ENCODE measurements at places on chromosomes 6 and 20.

- DNase-seq = no peak
Measured at GRCh38 chr20:33827634-33828325, 16.6 kb downstream of the CHMP4B start.

DNA sequence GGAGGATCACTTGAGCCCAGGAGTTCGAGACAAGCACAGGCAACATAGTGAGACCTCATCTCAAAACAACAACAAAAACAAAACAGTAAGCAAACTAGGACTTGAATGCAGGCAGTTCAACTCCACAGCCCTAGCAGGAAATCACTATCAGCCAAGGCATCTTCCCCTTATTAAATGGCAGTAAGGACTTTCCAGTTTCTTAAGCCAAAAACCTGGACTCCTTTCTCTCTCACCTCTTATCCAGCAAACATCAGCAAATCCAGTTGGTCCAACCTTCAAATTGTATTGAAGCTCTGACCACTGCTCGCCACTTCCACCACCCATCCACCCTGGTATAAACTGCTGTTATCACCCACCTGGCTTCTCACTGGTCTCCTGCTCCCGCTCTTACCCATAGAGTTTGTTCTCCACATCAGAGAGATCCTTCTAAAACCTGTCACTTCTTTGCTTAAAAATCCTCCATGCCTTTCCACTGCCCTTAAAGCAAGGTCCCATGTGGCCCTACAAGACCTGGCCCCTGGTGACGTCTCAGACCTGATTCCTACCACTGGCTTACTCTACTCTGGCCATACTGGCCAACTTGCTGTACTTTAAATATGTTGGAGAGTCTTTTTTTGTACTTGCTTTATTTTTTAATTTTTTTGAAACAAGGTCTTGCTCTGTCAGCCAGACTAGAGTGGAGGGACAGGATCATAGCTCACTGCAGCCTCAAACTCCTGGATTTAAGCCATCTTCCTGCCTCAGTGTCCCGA lies 27.6 kb downstream of the BCL2L1 start:
- no peak for DNase-seq

GRCh38 chr6:32060966-32061655 lies 22.9 kb downstream of the CYP21A2 start:
- no peak for DNase-seq

DNA sequence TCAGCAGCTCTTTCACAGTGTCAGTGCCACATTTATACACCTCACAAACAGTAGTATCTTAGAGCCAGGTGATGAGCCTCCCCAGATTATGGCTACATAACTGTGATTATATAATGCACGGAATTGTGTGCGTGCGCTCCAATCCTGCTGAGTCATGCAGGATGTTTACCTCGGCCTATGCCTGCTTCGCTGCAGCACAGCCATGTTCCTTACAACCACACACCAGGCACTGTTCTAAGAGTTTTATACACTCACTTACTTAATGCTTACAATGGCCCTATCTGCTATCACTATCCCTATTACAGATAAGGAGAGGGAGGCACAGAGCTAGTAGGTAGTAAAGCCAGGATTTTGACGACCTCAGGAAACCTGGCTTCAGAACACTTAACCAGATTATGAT lies 7.3 kb downstream of the ZKSCAN3 start:
- no peak for DNase-seq

GRCh38 chr6:95517568-95517967 lies 59.8 kb upstream of the MANEA start:
- no peak for DNase-seq

- no peak for DNase-seq
Measured at GRCh38 chr6:131492932-131493573, 80.0 kb upstream of the ARG1 start.

- no peak for DNase-seq
Measured at GRCh38 chr6:34606477-34607265, 50.5 kb upstream of the SPDEF start.

DNA sequence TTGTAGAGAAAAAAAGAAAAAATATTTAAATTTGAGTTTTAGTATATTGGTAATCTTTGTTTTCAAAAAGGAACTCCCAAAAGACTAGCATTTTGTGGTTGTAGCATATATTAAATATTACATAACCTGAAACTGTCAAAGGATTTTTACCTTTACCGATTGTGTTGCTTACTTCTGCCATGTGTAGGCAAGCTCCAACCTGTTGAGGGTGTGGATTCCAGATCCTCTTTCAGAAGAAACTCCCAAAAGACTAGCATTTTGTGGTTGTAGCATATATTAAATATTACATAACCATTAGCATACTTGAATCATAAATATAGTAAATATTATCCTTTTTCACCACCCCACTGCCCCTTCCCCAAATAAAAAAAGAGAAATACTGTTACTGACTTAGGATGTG lies 3.2 kb downstream of the DSE start:
- no peak for DNase-seq

DNA sequence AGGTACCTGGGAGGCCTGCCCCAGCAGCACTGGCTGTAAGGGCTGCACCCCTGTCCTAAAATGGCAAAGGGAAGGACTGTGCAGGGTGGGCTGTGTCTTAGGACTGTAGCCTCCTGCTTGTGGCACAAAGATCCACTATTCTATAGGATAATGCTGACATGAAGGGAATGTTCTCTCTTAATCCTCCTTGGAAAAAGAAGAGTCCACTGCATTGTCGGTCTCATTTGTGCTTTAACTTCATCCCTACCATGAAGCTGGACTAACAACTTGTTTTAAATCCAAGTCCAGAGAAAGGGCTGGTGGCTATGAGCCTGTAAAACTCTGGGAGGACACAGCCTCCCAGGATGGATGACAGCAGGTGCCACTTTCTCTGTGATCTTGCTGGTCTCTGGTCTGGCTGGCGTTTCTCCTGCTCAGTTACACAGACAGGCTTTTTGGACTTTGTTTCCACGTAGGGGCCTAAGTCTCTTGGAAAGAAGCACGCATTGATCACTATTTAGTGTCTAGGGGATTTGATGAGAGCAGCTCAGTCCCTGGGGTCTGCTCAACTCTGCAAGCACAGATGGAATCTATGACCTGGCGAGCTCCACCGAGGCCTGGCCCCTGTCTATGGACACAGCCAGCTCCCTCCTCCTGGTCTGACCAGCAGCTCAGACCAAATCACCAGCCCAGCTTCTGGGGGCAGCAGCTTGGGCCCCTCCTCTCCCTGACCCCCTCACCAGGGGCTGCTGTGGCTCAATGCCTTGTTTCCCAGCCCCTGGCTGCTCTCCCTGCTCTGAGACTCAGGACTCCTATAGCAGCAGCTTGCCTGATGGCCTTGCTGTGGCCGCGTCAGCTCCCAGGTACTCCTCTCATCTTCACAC lies 4.8 kb downstream of the CST3 start:
- DNase-seq = no peak

GRCh38 chr20:58886546-58886945 lies 34.0 kb downstream of the GNAS start:
- DNase-seq = no peak

- DNase-seq = no peak
Measured at GRCh38 chr6:43295456-43295855, 2.6 kb upstream of the SLC22A7 start.

GRCh38 chr6:151440930-151441329 lies 11.0 kb downstream of the RMND1 start:
- DNase-seq = no peak

DNA sequence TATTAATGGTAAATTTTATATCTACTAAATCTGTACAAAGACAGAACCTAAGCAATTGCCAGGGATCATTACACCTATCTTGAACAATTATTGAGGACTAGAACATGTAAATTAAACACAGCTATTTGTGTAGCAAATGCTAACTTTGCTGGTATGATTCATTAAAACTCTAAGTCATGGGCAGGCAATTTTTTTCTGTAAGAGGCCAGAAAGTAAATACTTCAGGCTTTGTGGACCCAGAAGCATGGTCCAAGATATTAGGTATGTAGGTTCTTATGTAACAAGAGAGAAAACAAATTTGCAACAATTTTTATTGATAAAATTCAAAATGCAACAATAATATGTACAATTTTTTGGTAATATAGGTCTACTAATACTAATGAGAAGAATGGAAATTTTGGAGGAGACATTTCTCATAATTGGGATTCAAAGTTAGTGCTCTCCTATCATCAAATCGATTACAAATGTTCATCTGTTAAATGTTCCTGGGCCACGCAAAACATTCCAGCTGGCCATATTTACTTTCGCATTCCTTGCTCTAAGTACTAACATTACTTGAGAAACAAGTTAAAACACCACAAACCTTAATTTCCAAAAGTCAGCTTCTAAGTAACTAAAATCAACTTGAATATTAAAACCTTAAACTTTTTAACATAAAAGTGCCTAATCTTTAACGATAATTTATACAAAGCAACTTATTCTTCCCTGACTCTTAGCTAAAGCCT lies 4.3 kb downstream of the TMEM30A start:
- no peak for DNase-seq

DNA sequence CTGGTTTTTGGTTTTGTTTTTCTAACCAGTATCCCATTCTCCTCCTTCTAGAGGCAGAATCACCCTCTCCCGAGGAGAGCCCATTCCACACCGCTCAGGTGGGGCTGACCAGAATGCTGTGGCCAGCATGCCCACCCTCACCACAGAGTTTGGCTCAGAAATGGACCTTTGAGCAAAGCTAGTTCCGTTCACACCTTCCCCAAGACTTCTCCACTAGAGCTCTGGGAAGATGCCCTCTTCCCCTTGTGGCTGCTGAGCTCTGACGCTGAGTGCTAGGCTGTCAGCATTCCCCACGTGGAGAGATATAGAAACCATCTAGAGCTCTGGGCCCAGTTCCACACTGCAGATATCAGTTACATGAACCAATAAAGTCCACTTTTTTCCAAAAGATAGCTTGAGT lies 7.9 kb downstream of the GPLD1 start:
- DNase-seq = no peak

- DNase-seq = no peak
Measured at GRCh38 chr20:57231951-57232428, 34.5 kb downstream of the BMP7 start.

- no peak for DNase-seq
Measured at GRCh38 chr20:1860446-1860845, 34.8 kb upstream of the SIRPA start.

- no peak for DNase-seq
Measured at GRCh38 chr20:19918965-19919329, 98.2 kb upstream of the NAA20 start.

GRCh38 chr6:163876391-163876790 lies 461.9 kb downstream of the QKI start:
- no peak for DNase-seq

GRCh38 chr6:20927130-20927860 lies 393.0 kb downstream of the CDKAL1 start:
- no peak for DNase-seq

GRCh38 chr6:158758941-158759479 lies 60.2 kb downstream of the EZR start:
- no peak for DNase-seq

DNA sequence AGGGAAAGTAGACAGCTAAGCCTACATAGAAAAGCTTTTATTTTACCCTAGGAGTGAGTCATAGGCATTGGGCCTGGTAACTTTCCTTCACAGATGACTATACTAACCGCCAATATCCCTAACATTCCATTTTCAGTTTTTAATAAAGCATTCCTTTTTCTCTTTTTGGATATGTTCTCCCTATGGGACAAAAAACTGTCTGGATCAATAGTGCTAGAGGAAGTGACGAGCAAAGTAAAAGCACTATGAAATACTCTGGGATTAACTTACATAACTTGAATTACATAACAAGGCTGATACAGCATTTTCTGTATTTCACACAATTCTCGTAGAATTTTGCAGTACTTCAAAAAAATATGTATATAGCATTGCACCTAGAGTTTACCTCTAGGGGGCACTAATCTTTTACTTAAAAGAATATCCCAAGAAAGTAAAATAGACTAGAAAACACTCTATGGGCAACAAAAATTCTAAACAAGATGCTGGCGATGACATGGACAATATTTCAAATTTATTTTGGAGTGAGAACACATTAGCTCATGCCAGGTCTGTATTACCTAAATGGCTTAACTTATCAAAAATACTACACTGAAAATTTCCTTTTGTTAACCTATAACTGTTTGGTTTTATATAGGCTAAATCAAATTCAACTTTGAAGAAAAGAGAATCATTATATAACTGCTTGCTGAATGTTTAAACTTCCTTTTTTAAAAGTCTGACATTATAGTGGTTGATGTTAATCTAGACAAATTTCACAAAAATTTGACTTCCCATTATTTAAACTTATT lies 66.3 kb upstream of the DST start:
- DNase-seq = no peak

DNA sequence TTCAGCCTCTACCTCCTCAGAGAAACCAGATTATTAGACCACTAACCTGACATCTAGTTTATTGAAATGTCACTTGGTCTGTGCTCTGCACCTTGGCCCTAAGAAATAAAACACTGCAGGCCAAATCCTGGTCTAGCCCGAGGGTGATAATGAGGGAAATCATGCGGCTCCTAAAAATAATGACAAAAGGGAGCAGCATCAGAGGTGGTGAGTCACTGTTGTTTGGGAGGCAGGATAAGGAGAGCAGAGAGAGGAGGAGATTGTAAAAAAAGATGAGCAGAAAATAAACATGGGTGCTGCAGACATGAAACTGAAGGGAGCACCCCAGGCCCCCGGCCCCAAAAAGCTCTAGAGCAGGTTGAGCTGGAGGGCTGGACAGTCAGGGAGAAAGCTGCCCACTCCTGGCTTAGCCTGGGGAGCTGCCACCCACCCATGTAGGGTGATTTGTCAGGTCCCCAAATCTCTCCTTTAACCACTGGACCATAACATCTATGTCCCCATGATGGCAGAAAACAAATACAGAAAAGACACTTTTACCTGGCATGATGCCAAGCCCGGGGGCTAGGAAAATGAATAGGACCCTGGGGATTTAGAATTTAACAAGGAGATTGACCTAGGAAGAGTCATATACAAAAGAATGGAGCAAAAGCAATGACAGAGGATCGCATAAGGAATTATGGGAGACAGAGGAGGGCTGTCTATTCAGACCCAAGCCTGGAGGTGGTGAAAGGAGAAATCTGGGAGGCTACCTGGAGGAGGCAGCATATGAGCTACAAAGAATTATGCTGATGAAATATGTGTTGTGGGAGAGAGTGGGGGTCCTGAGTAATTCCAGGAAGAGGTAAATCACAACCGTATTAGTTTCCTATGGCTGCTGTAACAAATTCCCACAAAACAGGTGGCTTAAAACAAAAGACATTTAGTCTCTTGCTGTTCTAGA lies 103.7 kb downstream of the SNAP25 start:
- no peak for DNase-seq
